Activated CD4-positive, alpha-beta T cell treated with anti-CD3 and anti-CD28 coated beads, Interleukin-2, amount 10 ng/mL, durations not matched to agents 24 days and 14 days (primary cell): ENCODE measurements at places on chromosomes 6 and 20.

- no peak for DNase-seq
Measured at GRCh38 chr20:3997446-3997845, 17.9 kb downstream of the RNF24 start.

DNA sequence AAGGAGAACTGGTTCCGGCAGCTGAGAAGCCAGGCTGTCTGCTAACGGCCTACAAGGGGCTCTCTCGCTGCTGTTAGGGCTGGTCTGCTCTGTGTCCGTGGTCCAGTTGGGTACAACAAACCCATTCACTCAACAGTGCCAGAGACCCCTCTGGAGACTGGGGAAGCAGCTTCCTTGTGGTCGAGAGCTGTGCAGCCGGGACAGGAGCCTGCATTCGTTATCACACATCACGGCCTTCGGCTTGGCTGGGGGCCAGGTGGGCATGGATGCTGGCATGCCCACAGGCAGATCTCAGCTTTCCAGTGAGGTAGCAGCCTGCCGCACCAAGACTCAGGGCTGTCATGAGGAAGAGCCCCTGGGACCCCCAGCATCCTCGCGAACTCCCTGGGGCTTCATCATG, 124.7 kb downstream of the PREX1 start:
- no peak for DNase-seq

GRCh38 chr20:46012921-46013320, 4.2 kb downstream of the MMP9 start:
- no peak for DNase-seq

GRCh38 chr6:23213193-23213592, 643.8 kb downstream of the HDGFL1 start:
- DNase-seq: no peak

- no peak for DNase-seq
Measured at GRCh38 chr6:98957450-98957849, 9.7 kb upstream of the FBXL4 start.

GRCh38 chr6:24777227-24777626, 2.5 kb downstream of the GMNN start:
- DNase-seq: no peak

- DNase-seq: no peak
Measured at GRCh38 chr6:10520468-10520867, 683 bp upstream of the GCNT2 start.

GRCh38 chr6:112343977-112344376, 3.2 kb upstream of the RFPL4B start:
- DNase-seq: no peak

GRCh38 chr6:17964633-17965032, 22.8 kb downstream of the KIF13A start:
- no peak for DNase-seq

DNA sequence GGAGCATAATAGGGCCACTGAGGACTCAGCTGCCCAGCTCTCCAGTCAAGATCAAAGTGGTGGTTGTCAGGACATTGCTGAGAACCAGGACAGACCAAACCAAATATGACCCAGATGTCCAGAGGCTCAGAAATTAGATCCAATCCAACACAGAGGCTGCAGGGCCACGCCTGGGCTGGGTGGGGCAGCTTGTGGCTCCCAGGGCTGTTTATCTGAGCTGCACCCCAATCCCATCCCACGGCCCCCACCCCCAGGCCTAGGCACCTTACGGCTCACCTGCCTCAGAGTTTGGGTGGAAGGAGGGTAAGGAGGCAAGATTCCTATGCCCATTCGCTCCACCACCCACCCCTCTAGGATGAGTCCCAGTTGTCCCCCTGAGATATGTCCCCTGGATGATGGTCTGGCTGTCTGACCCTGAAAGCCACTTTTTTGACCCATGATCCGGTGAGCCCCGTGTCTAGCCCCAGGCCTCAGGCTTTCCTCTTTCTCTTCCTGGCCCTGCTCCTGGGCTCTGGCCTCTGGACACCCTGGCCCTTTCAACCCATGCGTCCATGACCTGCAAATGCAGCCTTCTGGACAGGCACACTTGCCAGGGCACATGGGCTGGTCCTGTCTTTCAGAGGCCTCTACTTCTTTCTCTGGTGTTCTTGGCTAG, 40.0 kb downstream of the CPXM1 start:
- no peak for DNase-seq

DNA sequence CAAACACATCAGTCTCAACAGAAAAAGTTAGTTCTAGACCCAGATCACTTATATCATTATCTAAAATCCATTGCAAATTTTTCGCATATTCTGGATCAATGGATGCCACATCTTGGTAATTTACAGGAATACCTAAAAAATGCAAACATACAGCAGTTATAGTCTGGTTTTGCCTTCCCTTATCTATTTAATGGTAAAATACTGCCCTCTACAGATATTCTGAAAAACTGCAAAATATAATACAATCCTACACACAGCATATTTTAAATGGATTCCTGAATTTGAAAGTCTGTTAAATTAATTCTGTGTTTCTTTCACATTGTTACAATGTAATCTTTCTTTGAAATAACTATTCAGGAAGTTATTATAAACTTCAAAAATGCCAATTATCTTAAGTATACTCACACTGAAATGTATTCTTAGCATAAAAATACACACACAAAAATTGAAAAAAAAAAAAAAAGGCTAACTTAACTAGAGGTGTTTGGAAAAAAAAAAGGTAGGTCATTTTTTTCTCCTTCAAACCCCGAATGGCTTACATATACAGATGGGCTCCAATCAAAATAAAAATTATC, 88.4 kb downstream of the HACE1 start:
- no peak for DNase-seq
